Spinal cord (tissue), 10 donors: ENCODE measurements at places on chromosomes 13 and 19.

- DNase-seq = no peak
These were observed 76.0 kb downstream of the KCTD15 start for GRCh38 chr19:33872445-33873320.

GRCh38 chr13:48131533-48131932 is 36.6 kb upstream of the MED4 start:
- no peak for DNase-seq

- DNase-seq = no peak
These were observed 106.0 kb upstream of the CSNK1A1L start for GRCh38 chr13:37211487-37211886.

GRCh38 chr19:40954573-40954972 is 36.5 kb upstream of the CYP2B6 start:
- no peak for DNase-seq

- DNase-seq = no peak
These were observed 340.9 kb upstream of the SGCG start for GRCh38 chr13:22839603-22840530.

- DNase-seq = no peak
These were observed 5.5 kb downstream of the EBI3 start for GRCh38 chr19:4234862-4235201.

DNA sequence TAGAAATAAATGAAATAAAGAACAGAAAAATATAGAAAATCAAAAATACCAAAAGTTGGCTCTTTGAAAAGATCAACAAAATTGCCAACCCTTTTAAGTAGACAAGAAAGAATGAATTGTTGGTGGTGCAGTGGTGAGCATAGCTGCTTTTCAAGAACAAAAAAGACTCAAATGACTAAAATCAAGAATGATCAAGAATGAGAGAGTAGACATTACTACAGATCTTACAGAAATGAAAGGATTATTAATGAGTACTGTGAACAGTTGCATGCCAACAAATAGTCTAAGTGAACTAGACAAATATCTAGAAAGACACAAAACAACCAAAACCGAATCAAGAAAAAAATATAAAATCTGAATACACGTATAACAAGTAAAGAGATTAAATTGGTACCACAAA is 53.9 kb downstream of the FNDC3A start:
- no peak for DNase-seq

DNA sequence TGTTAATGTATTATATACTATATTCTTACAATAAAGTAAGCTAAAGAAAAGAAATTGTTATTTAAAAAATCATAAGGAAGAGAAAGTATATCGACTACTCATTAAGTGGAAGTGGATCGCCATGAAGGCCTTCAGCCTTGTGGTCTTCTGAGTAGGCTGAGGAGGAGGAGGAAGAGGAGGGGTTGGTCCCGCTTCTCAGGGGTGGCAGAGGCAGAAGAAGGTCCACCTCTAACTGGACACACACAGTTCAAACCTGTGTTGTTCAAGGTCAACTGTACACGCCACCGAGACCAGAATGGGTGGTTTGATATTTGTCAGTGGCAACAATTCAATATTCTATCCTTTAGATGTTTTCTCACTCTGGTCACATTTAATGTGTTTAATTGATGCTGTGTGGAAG is 67.2 kb downstream of the ALOX5AP start:
- DNase-seq = no peak

GRCh38 chr19:10203686-10204085 is 8.9 kb upstream of the DNMT1 start:
- DNase-seq = no peak

GRCh38 chr13:114048443-114048842 is 74.6 kb upstream of the C13orf46 start:
- DNase-seq = no peak

DNA sequence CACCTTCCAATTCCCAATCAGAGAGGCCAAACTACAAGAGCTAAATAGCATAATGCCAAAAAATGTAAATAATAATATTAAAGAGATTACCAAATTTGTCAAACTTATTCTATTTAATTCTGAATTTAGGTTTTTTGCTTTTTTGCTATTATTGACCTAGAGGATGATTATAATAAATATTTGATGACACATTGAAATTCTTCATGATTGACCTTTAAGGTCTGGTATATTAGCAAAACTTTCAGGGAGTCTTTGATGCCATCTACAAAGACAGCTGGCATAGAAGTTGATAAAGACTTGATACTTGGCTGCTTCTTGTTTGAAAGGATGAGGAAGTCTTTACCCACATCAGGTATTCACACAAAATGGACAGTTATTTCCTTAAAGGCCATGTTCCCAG is 659.8 kb upstream of the GPC6 start:
- DNase-seq = no peak

GRCh38 chr13:74871369-74872070 is 610.4 kb downstream of the TBC1D4 start:
- no peak for DNase-seq

GRCh38 chr19:5703819-5704818 is 14.0 kb downstream of the RPL36 start:
- DNase-seq = no peak

DNA sequence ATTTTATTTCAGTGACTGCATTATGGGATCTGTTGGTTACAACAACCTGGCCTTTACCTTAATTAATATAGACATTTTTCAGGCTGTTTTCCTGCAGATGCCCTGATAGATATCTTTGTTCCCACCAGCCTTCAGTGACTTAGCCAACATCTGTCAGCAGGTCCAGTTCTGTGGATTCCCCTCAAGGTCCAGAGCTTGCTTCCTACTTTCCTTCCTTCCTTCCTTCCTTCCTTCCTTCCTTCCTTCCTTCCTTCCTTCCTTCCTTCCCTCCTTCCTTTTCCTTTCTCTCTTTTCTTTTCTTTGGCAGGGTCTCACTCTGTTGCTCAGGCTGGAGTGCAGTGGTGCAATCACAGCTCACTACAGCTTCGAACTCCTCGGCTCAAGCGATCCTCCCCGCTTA is 14.4 kb upstream of the CYP2B6 start:
- DNase-seq = no peak

GRCh38 chr19:41917676-41918075 is 10.6 kb downstream of the ERFL start:
- DNase-seq = no peak

DNA sequence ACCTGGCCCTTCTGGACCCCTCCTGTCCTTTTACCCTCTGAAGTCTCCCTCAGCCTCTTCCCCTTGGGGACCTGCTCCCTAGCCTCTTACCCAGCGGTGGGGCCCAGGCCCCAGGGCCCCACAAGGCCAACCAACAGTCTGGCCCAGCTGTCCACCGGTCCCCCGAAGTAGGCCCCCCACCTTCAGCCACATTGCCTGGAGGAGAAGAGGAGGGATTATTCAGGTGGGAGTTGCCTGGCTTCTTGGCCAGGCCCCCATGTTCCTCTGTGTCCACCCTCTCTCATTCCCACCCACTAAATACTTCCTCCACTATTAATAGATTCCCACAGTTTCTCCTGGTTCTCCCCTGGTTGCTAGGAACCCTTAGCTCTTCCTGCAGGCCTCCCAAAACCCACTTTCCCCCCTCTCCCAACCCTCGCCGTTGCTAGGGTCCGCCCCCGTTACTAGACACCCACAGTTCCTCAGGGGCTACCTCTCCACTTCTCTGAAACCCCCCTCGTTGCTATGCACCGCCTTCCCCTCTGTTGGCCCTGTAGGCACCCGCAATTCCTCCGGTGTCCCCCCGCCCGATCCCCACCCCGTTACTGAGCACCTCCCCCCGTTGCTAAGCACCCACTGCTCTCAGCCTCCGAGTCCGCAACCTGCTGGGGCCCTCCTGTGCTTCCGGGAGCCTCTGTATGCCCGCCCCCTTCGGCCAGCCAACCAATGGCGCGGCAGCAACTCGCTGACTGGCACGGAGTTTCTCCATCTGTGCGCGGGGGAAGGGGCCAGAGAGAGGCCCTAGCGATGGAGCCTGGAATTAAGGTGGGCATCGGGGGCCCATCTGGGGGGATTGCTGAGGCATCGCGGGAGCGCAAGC is 2.0 kb downstream of the COQ8B start:
- DNase-seq = peak; percentile 95

DNA sequence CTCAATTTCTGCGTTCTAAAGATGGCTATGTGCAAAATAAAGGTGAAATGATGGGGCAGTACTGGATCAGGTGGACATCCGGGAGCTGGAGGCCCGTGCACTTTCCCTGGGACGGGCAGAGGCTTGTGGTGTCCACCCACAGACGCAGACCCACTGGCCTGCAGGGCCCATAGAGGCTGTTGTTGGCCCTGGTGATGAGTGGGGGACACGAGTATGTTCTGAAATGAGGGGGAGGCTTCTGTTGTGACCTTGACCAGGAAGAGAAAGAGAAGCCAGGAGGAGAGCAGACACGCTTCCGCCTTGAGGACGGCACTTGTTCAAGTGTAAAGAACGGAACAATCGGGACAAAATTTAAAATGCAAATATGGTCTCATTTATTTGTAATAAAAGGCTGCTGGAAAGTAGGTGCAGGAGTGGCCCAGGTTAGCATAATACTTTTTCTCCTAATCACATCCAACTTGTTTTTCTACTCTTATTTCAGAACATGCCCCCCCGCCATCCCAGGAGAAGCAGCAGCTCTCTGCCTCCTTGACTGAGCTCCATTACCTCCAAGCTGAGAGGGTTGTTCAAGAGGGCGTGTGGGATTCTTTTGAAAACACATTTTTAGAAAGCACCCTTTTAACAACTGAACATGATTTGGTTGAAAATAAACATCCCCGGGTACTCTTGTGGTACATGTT is 27.1 kb downstream of the ATP11A start:
- DNase-seq = no peak

- DNase-seq = no peak
These were observed 155.6 kb downstream of the POSTN start for GRCh38 chr13:37442996-37443395.

GRCh38 chr19:9667898-9668297 is 7.0 kb downstream of the ZNF562 start:
- DNase-seq = no peak

- no peak for DNase-seq
These were observed 53.3 kb downstream of the TRPC4 start for GRCh38 chr13:37816276-37816675.

DNA sequence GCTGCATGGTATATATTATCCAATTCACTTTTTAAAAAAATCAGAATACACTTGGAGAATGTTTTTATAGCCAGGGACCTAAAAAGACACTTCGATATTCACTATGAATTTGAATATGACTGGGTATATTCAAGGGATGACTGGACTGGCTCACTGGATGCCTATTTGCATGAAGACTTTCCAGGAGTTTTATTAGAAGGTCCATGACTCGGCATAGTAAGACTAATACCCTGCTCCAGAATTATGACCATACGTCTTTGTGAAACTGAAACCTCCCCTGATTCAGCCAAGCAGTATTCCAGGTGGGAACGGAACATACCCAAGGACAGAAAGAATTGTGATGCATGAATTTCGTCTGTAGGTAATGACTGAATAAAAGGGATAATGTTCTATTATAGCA is 3.9 kb upstream of the FAM216B start:
- DNase-seq = no peak

DNA sequence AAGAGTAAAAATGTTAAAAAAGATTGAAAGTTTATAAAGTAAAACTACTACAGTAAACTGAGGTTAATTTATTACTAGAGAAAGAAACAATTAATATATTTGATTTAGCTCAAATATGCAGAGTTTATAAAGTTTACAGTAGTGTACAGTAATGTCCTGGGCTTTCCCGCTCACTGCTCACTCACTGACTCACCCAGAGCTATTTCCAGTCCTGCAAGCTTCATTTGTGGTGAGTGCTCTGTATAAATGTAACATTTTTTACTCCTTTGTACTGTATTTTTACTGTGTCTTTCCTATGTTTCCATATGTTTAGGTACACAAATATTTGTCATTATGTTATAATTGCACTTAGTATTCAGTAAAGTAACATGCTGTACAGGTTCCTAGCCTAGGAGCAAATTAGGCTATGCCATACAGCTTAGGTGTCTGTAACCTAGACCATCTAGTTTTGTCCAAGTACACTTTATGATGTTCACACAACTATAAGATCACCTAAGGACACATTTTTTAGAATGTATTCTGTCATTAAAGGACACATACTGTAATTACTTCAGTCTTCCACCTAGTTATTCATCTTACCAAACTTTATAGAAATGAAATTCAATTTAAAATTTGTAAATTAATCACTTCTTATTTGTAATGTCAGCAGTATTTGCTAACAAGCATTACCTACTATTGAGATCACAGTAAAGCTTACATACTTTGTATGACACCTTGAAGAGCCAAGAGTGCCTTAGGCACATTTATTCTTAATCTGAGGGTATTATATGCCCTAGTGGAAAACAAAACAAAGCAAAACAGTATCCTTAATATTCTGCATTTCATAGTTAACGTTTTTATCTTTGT is 683.4 kb downstream of the PCDH9 start:
- DNase-seq = no peak

DNA sequence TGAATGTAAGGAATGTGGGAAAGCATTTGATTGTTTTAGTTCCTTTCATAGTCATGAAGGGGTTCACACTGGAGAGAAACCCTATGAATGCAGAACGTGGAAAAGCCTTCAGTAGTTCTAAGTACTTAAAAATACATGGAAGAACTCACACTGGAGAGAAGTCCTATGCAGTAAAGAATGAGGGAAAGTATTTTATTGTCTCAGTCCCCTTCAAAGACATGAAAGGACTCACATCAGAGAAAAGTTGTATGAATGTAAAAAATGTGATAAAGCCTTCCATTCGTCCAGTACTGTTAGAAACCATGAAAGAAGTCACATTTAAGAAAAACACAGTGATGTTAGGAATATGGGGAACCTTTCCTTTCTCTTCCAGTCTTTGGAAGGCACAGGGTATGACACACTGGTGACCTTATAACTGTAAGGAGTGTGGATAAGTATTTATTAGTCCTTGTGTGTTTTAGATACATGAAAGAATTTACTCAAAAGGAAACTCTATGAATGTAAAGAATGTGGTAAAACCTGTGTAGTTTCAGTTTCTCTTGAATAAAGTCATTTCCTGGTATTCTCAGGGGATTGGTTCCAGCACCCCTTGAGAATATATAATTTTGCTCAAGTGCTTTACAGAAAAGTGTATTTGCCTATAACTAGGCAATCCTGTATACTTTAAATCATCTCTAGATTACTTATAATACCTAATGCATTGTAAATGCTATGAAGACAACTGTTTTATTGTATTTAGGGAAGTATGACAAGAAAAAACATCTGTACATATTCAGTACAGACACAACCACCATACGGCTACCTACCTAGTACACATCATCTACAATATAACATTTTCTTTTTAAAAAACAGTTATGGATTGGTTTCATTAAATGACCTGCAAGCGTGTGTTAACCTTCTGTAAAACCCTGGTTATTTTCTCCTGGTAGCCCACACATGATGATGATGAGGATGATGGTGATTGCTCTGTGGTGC is 52.8 kb downstream of the ZNF823 start:
- DNase-seq = no peak

DNA sequence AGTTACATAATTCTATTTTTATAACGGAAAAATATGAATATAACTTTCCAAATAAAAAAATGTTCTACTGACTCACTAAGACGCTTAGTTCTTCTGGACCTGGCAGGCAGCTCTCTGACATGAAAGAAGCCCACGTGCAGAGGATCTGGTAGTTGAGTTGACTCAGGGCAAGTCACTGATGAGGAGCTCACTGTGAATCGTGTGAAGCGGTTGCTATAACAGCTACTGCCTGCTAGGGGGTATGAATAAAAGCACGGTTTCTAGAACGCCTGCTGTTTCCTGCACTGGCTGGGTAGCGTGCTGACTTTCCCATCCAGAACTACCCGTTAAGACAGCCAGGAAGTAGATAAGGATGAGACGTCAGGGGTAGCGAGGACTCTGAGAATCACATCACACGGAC is 54.7 kb upstream of the WASF3 start:
- DNase-seq = peak; percentile 40
